Bone marrow (tissue), 2 donors: ENCODE measurements at places on chromosomes 4 and X.

- no peak for DNase-seq
Observed at GRCh38 chr4:113593400-113594230, 167.9 kb downstream of the CAMK2D start.

GRCh38 chrX:119398974-119399771 lies at the start of gene SLC25A43:
TSS of gene SLC25A43 (plus strand) at chrX:119399336. CDS start at chrX:119399404, 68 bp downstream.
- no peak for DNase-seq

DNA sequence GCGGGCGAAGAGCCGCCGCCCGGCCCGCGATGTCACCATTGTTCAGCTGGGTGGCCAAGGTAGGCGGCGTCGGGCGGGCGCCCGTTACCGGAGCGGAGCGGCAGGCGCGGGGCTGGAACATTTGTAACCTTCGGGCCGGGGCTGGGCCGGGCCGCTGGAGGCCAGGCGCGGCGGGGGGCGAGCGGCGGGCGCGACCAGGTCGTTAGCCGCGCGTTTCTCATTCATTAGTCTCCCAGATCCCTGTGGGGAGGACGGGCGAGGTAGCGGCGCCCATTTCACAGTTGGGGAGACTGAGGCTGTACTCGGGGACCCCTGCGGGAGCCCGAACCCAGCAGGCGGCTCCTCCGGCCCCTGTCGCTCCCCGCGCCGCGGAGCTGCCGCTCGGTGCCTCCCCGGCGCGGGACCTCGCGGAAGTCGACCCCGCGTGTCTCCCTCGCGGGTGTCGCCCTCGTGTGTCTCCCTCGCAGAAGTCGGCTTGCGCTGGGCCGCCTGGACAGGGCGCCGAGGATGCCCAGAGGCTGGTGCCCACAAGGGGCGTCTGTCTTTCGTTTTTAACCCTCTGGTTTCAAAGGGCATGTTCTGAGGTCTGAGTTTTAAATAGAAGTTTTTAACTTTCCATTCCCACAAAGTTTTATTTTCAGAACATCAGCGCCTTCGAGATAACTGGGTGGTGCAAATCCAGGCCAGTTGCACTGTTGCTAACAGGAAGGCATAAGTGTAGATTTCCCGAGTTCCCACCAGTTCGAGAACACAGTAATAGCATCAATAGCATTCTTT lies 17.5 kb downstream of the PTTG2 start:
- peak; percentile 50 for DNase-seq

- no peak for DNase-seq
Observed at GRCh38 chrX:74514384-74514783, 93.1 kb downstream of the SLC16A2 start.

DNA sequence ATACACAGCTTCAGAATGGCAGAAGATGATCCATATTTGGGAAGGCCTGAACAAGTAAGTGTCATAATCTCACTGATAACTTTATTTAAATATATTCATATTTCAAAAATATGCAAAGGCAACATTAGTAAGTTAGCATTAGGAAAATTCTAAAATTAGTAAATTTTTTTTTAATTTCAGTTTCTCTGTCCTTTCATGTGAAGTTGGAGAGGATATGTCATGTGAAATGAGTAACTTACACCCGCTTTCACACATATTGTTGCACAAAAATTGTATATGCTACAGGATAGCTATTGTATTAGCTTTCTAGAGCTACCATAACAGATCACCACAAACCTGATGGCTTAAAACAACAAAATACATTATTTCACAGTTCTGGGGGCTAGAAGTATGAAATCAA lies 24.3 kb downstream of the NFKB1 start:
- no peak for DNase-seq

DNA sequence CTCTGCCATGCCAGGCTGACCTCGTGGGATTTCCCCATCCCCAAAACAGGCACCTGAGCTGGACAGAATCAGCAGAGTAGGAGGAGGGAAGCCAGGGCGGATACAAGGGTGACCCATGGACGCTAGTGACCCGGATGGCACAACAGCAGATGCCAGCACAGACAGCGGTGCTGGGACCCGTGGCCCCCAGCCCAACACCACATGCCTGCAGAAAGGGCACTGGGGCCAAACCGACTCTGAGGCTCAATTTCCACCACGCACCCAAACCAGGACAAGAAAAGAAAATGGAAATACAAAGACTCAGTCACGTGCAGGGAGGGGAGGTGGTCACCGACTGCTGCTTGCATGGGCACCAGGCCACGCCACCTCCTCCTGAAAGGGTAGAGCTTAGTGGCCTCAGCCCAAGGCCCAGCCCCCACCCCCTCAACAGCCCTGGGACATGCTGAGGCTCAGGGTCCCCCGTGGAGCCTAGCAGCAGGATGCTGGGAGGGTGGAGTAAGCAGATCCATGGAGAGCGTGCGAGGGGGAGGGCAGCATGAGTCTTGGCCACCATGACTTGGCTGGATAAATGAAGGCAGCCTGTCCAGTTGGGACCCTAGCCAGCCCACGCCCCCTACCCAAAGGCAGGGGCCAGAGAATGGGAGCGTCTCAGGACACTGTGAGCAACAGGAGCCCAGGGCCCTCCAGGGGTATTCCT lies 47.7 kb downstream of the C4orf50 start:
- no peak for DNase-seq

DNA sequence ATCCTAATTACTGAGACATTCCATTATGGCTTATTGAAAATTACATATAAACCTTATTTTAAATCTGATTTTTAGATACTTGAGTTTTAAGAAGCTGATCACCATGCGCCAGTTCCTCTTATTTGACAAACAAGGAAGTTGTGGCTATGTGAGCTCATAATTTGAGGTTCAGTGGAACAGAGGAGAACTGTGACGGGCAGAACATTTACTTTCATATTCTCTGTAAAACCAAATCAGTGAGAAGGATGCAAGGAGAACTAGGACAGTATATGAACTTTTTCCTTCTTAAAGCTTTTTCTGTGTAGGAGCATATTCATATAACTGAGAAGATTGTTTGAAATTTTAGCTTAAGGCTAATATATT lies 25.3 kb downstream of the STIM2 start:
- peak; percentile 91 for DNase-seq

- DNase-seq = no peak
Observed at GRCh38 chr4:3193531-3194203, 55.3 kb upstream of the MSANTD1 start.

DNA sequence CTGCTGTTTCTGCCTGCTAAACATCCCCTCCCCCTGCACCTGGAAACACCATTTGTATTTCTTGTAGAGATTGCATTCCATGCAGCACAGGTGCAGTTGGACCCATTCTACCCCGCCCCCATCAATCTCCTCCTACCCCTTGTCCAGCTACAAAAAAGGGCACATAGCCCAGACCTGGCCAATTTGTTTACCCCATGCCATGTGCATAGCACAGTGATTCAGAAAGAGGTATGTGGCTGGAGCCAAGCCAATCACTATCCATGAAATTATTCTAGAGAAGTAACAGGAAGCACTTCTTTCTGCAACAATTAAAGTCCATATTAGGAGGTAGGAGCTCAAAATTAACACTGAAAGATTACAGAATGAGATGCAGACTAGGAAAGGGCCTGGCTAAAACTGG lies 20.2 kb upstream of the TMEM184C start:
- no peak for DNase-seq

DNA sequence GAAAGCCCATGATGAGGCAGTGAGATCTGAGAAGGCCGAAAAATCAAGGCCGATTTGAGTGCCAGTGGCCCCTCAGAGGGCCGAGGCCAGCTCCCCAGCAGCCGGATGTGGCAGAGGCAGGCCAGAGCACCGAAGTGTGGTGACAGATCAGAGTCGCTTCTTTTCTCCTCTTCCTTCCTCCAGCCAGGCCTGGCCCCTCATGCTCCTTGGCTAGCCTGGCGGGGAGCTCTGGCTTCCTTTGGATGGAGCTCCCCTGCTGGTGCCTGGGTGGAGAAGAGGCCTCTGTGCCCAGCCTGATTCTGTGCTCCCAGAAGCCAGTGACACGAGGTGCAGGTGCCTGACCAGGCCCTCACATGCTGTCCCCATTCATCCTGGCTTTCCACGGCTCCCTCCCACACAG lies 127.2 kb upstream of the PABPC4L start:
- DNase-seq = no peak

GRCh38 chr4:71550220-71551165 lies 211.7 kb downstream of the SLC4A4 start:
- no peak for DNase-seq

- DNase-seq = no peak
Observed at GRCh38 chrX:23317799-23318724, 16.6 kb upstream of the PTCHD1 start.

DNA sequence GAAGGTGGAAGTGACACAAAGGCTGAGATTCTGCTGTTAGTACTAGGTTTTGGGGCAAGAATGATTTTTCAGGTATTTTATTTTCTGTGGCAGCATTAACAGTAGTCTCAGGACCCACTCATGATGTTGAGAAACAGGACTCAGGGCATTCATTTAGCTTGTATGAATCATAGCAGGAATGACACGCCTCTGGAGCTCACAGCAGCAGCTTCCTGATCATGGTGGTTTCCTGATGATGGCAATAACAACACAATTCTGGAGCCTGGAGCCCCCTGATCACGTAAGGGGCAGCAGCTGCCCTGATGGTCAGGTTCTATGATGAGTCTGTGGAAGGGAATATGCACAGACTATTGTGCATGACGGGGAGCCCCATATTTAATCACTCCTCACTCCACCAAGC lies 47.0 kb downstream of the TASL start:
- no peak for DNase-seq

GRCh38 chr4:169311643-169312365 lies 41.0 kb upstream of the SH3RF1 start:
- DNase-seq = no peak

- DNase-seq = no peak
Observed at GRCh38 chr4:23365086-23365485, 524.8 kb downstream of the PPARGC1A start.
